ENCODE measurements at places on chromosomes 6 and 20.

- DNase-seq: no peak
Measured at GRCh38 chr6:158793432-158793831, 25.7 kb downstream of the EZR start.

DNA sequence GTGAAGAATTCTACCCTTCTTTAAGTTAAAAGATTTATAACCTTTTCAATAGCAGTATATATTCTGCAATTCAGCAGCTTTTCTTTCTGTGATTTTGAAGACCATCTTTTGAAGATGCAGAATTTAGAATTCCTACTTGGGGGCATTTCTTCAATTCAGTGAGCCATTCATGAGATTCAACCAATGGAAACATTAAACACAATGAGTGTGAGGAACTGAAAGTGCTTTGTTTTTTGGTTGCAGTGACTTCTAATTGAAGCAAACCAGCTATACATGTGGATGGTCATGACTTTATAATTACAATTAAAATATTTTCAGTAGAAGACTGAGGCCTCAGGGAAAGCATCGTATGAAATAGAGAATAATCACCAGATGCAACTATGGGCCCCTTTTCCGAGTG is 108.3 kb downstream of the CARMIL1 start:
- no peak for DNase-seq

GRCh38 chr6:16687045-16687444 is 74.2 kb downstream of the ATXN1 start:
- no peak for DNase-seq

- DNase-seq: peak; percentile 43
Measured at GRCh38 chr6:166488076-166488685, 98.3 kb downstream of the RAMACL start.

GRCh38 chr6:129163551-129163950 is 280.6 kb downstream of the LAMA2 start:
- DNase-seq: no peak

- no peak for DNase-seq
Measured at GRCh38 chr6:125271486-125272159, 30.1 kb downstream of the HDDC2 start.

DNA sequence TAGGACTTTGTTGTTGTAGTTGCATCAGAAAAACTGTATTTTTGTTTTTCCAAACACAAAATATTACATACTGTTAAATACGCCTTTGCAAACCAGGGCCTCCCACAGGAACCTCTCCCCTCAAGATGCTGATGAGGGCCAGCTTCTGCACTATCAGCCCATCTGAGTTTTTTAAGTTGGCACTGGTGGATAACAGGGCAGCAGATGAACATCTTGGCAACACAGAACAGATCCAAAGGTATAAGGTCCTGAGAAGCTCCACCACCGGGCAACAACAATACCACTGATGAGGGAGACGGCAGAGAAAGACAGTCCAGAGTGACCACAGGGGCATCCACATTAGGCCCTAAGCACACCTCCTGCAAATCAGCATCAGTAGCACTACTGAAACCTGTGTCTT is 177.7 kb downstream of the DLL1 start:
- no peak for DNase-seq

- no peak for DNase-seq
Measured at GRCh38 chr20:9109566-9109965, 40.7 kb downstream of the PLCB4 start.

DNA sequence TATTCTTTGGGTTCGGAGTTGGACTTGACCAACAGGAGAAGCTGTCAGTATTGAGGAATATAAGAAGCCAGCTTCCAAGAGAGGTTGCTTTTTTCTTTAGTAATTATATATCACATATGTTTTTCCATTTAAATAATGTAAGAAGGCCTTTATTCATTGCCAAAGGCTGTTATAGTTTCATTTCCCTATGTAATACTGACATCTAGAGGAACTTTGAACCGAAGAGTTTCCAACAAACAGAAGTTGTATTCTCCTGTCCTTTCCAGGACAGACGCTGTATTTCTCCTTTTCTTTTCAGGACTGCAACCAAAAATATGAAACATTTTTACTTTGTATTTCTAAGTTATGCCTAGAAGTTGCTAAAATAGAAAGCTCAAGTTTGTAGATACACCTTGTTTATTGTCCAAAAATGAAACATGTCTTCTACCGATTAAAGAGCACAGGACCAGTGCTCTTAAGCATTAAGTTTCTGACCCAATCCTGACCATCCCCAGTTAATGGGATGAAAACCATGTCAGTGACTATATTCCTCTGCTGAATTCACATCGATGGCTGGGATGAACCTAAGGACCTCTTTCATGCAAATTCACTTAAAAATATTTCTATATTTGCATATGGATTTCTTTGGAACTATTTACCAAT is 55.1 kb downstream of the MYLK4 start:
- DNase-seq: no peak

- DNase-seq: no peak
Measured at GRCh38 chr6:157531169-157531985, 150.4 kb downstream of the ZDHHC14 start.

- no peak for DNase-seq
Measured at GRCh38 chr6:125274935-125275334, 26.8 kb downstream of the HDDC2 start.

DNA sequence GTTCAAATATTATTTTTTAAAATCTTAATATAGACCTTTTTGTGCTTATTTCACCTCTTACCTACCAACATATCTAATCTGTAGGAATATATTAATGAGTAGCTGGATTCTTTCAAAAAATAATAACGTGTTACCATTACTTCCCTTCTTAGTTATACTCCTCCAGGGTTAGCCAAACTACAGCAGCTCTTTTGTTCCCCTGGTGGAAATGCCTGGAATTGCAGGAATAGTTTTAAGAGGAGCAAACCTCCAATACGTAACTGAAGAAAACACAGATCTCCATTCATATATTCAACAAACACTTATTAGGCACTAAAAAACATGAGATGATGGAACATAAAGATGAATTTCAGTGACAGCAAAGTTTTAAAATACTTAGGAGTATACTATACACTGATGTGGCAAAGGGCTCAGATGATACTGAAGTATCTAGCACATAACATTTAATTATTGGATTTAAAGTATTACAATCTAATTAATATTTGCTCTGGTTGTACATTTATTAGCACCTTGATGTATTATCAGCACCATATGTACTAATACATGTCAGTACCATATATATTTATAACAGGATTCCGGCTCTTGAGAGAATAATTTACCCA is 78.3 kb downstream of the TBX18 start:
- no peak for DNase-seq

DNA sequence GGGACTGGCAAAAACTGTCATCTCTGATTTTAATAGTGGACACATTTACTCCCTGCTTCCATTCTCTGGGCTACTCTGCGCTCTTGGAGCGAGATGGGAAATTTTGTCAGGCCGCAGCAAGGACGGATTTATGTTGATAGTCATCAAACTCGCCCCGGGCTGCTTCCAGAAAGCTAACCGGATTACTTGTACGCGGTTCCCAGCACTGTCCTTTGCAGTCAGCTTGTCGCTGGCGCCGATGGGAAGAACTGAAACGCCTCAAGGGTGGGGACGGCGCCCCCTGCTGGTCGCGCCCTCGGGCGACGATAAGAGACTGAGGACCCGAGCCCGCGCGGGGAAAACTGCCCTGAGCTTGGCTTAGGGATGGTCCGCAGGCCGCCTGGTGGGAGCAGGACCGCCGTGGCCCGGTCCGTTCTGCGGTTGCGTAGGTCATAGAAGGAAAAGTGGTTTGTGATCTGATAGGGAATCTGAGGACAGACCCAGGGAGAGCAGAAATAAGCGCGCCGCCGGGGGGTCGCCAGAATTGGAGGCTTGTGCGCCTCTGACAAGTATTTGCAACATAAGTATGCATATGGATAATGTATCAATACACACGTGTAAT is 984 bp upstream of the ABT1 start:
- peak; percentile 81 for DNase-seq

GRCh38 chr6:5936140-5936539 is 70.6 kb downstream of the NRN1 start:
- DNase-seq: no peak

DNA sequence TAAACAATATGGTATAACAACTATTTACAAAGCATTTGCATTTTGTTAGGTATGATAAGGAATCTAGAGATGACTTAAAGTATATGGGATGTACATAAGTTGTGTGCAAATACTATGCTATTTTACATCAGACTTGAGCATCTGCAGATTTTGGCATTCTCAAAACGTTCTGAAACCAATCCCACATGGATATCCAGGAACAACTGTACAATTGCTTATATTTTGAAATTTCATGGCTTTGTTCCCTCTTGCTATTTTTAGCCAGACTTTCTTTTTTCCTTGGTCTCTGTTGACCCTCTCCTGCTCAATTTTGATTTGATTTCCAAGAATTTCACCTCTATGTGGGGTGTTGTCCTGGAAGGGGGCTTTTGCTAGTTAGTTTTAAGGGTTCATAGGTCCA is 32.9 kb upstream of the UST start:
- no peak for DNase-seq

All from activated CD8-positive, alpha-beta memory T cell treated with anti-CD3 and anti-CD28 coated beads for 48 hours (primary cell).